Substantia nigra (tissue), 51 donors: ENCODE measurements at places on chromosomes 1 and 21.

GRCh38 chr1:225813214-225813964 is 3.5 kb downstream of the EPHX1 start:
- no peak for DNase-seq

DNA sequence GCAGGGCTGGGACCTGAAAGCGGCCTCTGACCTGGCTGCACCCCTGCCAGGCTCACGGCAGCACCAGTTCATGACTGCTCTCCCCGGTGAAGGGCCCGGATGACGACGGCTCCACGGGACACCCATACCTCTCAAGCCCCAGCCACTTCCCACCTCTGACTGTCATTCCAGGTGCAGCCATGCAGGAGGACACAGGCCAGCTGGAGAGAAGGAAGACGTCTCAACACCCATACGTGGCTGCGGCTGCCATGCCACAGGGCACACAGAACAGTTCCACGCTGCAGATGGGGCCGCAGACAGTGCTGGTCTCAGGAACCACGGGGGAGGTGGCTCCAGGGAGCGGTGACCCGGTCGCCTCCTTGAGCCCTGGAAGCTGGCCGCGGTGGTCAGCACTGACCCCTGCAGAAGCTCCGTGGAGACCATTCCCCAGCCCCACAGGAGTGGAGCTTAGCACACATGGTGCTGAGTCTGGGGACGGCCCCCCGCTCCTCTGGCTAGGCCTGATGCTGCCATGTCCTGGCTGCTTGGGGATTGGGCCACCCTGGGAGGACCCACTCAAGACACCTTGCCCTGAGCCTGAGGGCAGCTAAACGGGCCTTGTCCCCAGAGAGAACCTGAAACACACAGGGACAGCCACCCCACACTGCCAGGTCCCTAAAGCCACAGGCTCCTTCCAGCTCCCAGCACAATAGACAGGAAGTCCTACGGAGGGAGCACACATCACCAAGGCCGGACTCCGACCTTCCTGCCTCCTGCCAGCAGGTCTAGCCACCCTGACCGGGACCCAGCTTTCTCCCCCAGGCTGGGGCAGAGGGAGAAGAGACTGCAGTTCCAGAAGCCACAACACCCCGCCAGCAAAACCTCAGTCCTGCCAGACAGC is 8.6 kb downstream of the WNT9A start:
- DNase-seq = no peak

DNA sequence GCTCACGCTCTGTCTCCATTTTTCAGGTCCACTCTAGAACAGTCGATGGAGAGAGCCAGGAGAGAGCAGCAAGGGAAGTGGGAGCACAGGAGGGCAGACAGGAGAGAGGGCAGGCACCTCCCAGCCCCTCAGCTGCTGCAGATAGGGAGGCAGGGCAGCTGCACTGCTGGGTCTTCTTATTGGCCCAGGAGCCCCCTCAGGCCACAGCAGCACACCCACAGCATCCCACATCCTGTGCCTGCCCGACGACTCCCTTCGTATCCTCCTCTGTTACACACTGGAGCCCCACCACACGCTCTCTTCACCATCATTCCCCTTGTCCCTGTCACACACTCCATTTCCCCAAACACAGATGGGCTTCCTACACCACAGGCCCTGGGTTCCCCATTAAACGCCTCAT is 13.7 kb upstream of the ARTN start:
- no peak for DNase-seq

GRCh38 chr1:10525208-10525607 is 50.5 kb downstream of the PEX14 start:
- DNase-seq = no peak

GRCh38 chr1:2459757-2460156 is 16.3 kb upstream of the PLCH2 start:
- DNase-seq = no peak

DNA sequence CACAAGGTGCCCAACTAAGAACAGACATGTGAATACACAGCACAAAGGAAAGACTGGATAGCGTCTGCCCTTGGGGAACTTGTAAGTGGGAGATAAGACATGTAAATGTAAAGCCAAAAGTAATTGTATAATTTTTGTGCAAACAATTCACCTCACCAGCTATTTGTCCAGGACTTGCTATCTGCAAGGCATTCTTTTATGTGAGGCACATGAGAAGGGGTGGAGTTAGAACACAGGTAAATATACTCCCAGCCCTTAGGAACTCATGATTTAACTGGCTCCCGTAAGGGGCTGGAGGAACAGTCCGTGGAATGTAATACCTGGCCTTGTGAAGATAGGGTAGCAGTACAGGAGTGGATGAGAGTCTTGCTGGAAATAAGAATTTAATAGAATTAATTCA is 61.3 kb downstream of the CDK18 start:
- no peak for DNase-seq

DNA sequence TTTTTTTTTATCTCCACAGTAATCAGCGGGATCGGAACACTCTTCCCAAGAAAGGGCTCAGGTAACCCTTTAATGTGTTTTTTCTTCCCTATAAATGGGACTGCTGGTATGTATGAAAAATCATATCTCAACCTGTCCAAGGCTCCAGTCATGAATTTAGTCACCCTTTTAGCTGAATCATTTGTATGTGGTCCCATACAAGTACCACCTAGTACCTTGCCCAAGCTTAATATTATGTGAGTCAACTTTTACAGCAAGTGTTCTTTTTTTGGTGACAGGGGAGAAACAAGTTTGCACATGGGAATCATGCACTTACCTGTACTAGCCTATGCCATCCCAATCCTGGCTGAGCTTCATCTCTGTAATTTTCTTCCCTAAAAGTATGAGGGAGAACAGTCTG is 43.7 kb upstream of the IPO9 start:
- DNase-seq = no peak

GRCh38 chr1:56501426-56501825 is 77.9 kb downstream of the PLPP3 start:
- no peak for DNase-seq

GRCh38 chr1:164602101-164602422 is 43.1 kb downstream of the PBX1 start:
- no peak for DNase-seq

GRCh38 chr1:29870621-29871020 is 634.3 kb downstream of the PTPRU start:
- no peak for DNase-seq

GRCh38 chr1:75265792-75266191 is 131.6 kb downstream of the LHX8 start:
- no peak for DNase-seq

GRCh38 chr1:8902765-8903164 is 24.3 kb upstream of the ENO1 start:
- DNase-seq = no peak

- DNase-seq = no peak
Observed at GRCh38 chr1:21657456-21658190, 11.5 kb downstream of the RAP1GAP start.

- DNase-seq = no peak
Observed at GRCh38 chr1:2347896-2348295, 43.5 kb downstream of the MORN1 start.

- no peak for DNase-seq
Observed at GRCh38 chr1:238152119-238152518, 261.4 kb upstream of the ZP4 start.

DNA sequence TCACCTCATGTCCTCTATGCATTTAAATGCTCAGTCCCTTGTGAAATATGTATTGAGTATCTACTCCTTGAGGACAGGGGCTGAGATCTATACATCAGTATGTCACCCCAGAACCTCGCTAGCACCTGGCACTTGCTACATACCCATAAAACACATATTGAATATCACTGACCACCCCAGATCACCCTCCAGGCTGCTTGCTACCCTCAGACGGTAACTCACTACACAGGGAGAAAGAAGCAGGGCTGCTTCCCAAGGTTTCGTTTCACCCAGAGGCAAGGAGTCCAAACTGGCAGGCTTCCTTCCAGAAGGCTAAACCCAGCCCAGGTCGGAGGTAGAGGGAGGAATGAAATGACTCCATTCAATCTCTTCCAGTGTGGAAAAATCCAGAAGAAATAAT is 8.5 kb downstream of the INKA2 start:
- no peak for DNase-seq

- peak; percentile 42 for DNase-seq
Observed at GRCh38 chr1:165144757-165145397, 211.6 kb downstream of the LMX1A start.

DNA sequence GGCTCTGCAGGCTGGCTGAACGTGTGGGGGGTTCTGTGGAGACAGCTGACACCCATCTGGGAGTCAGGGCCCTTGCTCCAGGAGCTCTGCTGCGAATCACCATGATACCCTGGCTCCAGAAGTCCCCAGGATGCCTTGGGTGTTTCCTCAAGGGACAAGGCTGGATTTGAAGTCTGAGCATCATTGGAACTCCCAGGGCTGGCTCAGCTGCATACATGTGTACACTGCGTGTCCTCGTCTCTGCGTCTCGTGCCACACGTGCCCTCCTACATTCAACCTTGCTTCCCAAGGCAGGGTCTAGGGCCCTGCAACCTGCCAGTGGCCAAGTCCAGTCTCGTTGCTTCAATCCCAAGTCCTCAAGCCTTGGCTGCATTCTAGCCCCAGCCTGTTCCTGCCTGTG is 11.7 kb downstream of the CSF1 start:
- DNase-seq = no peak

GRCh38 chr1:7500381-7501083 is 270.6 kb upstream of the VAMP3 start:
- no peak for DNase-seq

- no peak for DNase-seq
Observed at GRCh38 chr1:37469386-37469785, 5.0 kb upstream of the ZC3H12A start.

DNA sequence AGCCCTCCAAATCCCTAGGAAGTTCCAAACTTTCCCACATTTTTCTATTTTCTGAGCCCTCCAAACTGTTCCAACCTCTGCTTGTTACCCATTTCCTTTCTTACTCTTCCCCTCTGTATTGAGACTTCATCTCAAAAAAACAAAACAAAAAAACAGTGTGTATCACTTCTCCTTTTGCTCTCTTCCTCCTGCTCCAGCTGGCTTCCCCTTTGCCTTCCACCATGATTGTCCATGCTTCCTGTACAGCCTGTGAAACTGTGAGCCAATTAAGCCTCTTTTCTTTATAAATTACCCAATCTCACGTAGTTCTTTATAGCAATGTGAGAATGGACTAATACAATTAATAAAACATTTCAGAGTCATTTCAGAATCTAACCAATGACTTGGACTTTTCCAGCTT is 69.6 kb upstream of the KRTAP19-8 start:
- no peak for DNase-seq

- DNase-seq = no peak
Observed at GRCh38 chr1:5881526-5882222, 110.6 kb downstream of the NPHP4 start.

- peak; percentile 7 for DNase-seq
Observed at GRCh38 chr1:240027059-240027462, 64.6 kb upstream of the FMN2 start.

DNA sequence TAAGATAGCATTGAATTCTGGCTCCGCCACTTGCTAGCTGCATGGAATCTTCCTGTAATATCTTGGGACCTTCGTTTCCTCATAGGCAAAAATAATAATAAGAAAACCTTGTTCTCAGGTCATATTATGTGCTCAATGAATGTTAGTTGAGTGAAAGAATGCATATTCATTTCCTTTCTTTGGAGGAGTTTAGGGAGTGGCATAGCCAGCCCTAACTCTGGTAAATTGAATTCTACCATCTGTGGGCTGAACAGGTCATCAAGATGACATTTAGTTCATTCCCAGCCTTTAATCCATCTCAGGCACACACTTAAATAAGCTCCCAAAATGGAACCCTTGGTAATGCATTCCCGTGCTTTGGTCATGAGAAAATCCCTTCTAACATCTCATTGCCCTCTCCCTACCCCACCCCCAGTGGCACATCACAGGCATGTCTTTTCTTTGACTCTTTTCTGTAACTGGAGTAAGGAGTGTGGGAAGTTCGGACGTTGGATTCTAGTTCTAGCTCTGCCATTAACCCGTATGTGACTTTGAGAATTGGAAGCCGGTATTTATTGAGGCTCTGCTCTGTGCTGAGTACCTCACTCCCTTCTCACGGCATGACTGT is 13.2 kb upstream of the MYOG start:
- DNase-seq = no peak

GRCh38 chr1:85417017-85417416 is 47.9 kb downstream of the DDAH1 start:
- no peak for DNase-seq

GRCh38 chr1:215166886-215167285 is 84.3 kb downstream of the KCNK2 start:
- no peak for DNase-seq

- DNase-seq = no peak
Observed at GRCh38 chr1:198449727-198450433, 90.6 kb downstream of the ATP6V1G3 start.

GRCh38 chr21:35982717-35983116 is 77.6 kb downstream of the SETD4 start:
- no peak for DNase-seq

DNA sequence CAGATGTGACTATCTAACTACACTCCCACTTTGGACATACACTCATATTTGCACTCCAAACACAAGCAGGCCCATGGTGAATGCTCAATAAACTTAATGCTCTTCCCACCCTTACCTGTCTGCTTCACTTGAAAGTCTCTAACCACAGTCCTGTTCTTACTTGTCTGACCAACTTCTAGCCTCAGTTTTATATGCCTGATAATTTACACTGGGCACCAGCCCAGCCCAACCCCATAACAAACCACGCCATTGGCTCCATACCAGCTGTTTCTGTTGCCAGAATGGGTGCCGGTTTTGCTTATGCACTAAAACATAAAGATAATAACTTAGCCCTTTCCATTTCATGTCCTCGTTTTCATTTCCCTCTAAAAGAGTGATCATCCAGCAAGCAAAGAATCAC is 395.4 kb downstream of the NTNG1 start:
- no peak for DNase-seq

DNA sequence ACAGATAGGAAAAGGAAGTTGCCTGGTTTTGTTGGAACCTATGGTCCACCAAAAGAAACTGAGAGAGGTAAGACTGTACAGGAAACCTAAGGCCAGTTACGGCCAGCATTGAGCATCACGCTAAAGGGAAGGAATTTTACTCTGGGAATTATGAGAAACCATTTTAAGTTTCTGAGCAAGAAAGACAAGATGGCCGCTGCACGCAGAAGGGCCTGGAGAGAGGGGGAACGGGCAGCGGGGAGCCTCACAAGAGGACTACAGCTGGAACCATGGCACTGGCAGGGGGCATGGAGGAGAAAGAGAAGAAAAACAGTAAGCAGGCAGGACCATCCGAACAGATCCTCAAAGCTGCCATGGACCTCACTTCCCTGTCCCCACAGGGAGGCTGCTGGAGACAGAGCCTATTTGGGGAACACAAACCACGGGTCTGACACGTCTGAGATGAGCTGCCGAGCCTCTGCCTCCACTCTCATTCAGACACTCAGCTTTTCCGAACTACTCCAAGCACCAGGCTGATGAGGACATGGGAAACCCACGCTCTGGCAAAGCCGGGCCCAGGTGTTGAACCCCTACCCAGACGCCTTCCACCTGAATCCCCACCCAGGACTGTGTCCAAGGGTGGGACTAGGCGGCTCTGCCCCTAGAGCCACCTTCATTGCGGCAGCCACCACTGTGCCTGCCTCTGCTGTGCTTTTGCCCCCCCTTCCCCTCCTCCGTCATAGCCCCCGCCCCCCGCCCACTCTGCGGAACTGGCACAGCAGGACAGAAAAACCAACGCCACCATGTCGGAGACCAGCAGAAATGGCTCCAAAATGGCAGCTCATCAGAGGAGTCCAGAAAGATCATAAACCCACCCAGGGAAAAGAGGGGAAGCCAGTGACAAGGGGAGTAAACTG is 69.0 kb downstream of the CD46 start:
- DNase-seq = peak; percentile 42
